ENCODE measurements at places on chromosomes 4 and X. TPM values are rescaled to one million over a fixed set of nuclear protein-coding genes. Genes with fewer than 3 reads are reported as not detected.

Gene LGI2
- 26.7 TPM for polyA plus RNA-seq

Gene PABPC1L2A
- not detected for polyA plus RNA-seq

Gene TCEAL9
- 197 TPM for polyA plus RNA-seq

Gene TASL
- polyA plus RNA-seq, result 0.47 TPM

Gene DUSP21
- polyA plus RNA-seq, result not detected

GRCh38 chr4:20248155-20248558 is 3.5 kb upstream of the SLIT2 start:
- DNase-seq, result peak; percentile 61

DNA sequence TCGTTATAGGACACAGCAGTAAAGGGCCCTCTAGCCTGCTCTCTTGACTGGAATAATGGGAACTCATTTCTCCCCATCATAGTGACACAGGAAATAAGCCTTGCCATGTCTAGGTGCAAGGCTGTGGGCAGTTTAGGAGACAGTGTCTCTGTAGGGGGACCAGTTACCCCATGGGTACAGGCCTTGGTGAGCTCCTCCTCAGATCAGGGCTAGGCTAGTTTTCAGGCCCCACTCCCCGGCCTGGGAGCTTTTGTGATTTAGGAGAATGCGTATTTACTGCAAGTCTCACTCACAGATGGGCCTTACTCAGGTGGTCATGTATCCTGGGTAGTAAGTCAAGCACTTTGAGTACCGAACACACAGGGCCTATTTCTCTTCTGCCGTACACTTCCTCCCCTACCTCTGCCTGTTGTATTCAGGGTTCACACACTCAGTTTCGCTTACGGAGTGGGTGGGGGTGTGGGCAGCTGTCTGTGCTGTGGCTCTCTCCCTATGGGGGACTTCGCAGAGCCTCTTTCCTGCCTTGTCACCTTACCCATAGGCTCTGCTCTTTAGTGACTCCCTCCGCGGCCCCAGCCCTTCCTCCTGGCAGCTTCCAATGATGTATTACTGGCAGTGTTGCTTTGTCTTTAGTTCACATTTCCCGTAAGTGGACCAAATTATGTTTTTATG is 34.2 kb downstream of the FAM193A start:
- DNase-seq, result no peak

GRCh38 chrX:109464231-109464630 is 17.7 kb downstream of the GUCY2F start:
- no peak for DNase-seq

- no peak for DNase-seq
Observed at GRCh38 chr4:141193516-141194034, 27.1 kb upstream of the ZNF330 start.

DNA sequence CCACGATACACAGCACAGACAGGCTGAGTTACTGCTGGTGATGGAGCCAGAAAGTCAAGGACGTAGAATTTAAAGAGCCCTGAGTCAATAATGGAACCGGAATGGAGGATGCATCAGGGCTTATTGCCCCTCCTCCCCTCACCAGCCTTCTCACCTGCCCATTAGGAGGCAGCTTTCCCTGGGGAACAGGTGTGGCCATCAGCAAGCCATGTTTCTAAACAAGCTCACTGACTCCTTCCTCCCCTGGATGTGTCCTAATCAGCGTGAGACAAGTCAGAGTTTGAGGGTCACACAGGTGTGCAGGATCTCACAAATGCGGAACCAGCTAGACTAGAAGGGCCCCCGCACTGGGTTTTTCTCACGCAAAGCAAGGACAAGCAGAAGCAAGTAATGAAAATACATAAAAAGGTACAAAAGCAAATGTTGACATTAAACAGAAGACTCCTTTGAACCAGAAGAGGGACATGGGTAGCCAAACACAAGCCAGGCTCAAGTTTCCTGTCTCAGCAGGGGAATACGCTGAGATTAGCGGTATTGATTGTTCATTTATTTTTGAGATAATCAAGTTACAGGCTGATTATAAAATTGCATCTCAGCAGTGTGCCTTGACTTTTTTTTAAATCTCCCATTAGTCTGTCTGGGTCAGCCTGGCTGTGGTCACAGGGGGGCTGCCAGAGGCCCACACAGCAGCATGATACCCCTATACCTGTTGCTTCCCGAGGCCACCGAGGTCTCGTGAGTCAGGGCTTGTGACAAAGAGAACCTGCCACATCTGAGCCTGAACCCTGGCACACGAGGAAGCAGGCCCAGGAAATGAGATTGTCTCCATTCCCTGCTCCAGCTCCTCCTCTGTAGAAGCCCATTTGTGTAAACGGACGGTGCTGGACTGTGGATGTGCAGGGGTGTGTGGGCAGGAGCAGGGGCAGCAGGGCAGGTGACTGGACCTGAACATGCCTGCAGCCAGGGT is 37.4 kb downstream of the CCKAR start:
- DNase-seq, result no peak

- DNase-seq, result peak; percentile 47
Observed at GRCh38 chrX:19904778-19905367, 17.5 kb upstream of the SH3KBP1 start.

DNA sequence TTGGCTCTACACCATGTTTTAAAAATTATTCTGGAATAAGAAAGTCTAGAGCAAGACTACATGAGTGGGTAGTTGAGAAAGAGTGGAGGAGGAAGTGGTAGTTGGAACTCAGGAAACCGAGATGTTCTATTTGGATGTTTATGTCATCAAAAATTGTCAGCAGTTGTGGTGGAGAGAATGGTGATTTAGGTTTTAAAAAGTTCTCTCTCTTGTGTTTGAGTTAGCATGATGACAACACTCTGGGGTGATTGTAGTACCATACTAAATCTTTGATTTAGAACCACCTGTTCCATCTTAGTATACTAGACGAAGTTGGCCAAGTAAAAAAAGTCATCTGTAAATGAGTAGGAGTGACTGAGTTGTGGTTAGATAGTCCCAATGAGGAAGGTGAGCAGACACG is 40.7 kb downstream of the KLHL2 start:
- no peak for DNase-seq

DNA sequence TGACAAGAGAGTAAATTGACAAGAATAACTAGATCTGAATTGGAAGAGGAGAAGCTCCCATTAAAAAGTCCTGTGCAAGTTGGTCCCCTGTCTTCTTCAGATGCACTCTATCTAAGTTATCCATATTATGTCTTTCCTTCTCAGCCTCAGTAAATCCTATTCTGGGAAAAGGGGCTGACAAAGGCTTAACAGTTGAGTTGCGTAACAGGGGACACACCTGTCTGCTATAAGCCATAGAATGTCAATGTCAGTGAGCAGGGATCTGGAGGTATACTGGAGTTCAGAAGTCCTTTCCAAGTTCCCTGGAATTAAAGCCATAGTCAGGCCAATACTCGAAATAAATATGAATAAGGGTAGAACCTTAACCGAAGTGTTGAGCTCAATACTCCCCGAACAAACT is 26.3 kb upstream of the TNIP3 start:
- no peak for DNase-seq

- DNase-seq, result no peak
Observed at GRCh38 chr4:17981063-17981462, 40.5 kb downstream of the LCORL start.

GRCh38 chr4:71472946-71473345 is 134.1 kb downstream of the SLC4A4 start:
- DNase-seq, result no peak

- no peak for DNase-seq
Observed at GRCh38 chrX:66892004-66892403, 253.1 kb upstream of the EDA2R start.

GRCh38 chrX:131301155-131301554 is 12.0 kb upstream of the IGSF1 start:
- no peak for DNase-seq

GRCh38 chr4:2936773-2937145 is 26.4 kb downstream of the NOP14 start:
- no peak for DNase-seq
